ENCODE measurements at places on chromosomes 11 and 22.

- peak; percentile 78 for DNase-seq
Measured at GRCh38 chr11:2929950-2930703, 907 bp upstream of the PHLDA2 start.

DNA sequence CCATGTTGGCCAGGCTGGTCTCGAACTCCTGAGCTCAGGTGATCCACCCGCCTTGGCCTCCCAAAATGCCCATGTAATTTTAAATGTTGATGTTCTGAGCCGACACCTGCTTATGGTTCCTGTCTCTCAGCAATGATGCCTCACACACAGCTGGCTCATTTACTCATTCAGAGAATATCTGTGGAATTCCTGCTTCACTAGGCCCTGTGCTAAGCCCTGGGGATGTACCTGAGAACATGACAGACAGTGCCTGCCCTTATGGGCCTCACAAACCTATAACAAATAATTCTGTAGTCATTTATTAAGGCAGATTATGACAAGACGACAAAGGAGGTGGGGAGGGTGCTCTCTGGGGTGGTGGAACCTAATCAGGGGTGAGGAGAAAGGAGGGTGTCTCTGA is 93.7 kb downstream of the PRR5L start:
- DNase-seq: peak; percentile 16

DNA sequence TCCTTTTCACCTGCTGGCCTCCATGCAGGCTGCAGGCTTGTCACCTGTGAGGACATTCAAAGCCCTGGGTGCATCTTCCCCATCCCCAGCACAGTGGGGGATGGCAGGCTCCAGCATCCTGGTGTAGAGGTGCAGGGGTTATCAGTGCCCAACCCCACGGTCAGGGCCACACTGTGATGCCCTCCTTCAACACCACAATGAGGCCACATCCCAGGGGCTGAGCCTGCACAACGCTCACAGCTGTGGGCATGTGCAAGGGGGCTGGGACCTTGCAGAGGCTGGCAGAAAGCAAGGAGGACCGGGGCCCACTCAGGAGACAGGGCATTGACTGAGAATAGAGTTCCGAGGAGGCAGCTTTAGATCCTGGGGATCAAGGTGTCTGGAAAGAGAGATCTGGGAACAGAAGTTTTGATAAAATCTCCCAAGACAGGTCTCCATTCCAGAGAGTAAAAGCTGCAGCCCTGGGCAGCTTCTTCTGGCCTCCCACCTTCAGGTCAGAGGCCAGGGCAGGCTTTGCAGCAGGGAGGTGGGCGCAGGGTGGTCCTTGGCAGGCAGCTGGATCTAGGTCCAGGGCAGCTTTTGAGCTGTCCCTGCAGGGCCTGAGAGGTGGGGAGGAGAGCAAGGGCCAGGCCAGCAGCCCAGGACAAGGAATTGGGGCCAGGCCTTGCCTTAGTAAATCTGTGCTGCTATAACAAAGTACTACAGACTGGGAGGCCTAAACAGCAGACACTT is 250.8 kb upstream of the B3GAT1 start:
- DNase-seq: no peak

DNA sequence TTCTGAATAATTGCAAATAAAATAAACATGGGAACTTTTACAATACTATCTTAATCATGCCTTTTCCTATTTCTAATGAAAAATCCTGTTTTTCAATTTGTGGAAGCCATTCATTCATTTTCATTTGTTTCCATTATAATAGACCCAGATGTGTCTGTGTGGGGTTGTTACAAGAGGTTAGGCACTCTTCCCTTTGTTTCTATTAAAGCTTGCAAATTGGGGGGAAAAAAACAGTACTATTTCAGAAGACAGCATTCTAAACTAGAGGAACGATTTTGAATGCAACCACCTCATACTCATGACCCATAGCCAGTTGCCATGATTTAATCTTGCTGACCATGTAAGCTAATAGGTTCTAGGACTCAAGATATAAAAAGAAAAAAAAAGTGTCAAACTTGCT is 175.5 kb downstream of the SOX6 start:
- DNase-seq: no peak

DNA sequence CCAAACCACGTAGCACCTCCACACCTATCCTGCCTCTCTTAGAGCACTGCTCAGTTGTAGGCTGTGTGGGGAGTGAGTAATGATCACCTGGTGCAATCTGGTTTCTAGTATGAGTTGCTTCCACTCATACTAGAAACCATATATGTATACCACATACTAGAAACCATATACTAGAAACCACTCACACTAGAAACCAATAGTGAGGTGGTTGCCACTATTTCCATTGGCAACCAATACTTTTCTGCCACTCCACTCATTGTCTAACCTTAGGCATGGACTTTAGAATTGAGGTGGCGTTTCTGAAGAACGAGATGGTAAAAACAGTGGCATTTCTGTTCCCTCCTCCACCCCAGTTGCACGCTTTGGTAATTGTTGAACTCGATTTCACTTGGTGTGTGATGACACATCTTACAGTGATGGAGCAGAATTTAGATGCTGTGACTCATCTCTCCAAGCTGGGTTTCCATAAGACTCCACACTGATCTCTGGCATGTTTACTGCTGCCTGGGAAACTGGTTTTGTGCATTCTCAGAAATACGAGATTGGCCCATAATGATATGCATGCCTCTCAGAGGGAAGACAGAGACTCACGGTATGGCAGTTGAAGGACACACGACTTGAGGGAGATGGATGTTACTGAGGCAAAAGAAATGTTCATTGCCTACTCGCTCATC is 82.9 kb downstream of the KIRREL3 start:
- DNase-seq: peak; percentile 100

- DNase-seq: no peak
Measured at GRCh38 chr11:44947114-44947513, 3.6 kb downstream of the TP53I11 start.

- no peak for DNase-seq
Measured at GRCh38 chr11:3052567-3052966, 4.7 kb downstream of the CARS1 start.

GRCh38 chr22:50341977-50342650 is 1.0 kb upstream of the PPP6R2 start:
- peak; percentile 86 for DNase-seq

GRCh38 chr22:26139310-26139709 is 30.0 kb upstream of the SEZ6L start:
- no peak for DNase-seq

- DNase-seq: no peak
Measured at GRCh38 chr22:47625013-47625385, 862.5 kb downstream of the TBC1D22A start.

DNA sequence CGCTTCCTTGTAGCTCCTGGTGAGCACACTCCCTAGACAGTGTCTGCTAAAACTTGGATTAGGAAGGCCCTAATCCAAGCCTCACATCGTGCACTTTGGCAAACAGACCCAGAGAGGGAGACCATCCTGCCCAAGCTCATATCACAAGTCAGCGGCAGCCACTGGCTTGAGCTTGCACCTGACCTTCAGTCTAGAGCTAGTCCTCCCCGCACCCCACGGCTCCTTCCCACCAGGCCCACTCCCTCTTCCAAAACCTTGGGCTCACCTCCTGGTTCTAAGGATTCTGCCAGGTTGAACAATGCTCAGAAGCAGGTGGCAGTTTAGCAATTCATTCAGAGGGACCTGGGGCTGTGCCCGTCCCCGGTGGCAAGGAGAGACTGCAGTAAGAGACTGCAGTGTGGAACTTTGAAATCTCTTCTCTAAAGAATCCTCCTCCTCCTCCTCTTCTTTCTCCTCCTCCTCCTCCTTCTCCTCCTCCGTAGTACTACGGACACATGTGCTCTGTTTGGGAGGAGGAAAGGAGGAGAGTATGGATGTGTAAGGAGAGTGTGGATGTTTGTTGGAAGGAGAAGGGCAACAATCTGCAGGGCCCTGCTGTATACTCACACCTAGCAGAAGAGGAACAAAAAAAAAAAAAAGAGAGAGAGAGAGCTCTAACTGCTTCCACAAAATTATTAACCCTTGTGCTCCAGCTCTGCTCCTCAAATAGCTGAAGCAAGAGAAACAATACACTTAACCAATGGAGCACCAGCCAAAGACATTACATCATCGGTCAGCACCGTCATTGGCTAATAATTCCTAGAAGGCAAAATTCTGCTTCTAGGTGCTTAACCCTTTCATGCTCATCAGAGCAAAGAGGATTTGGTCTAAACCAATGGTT is 6.0 kb downstream of the SYN3 start:
- no peak for DNase-seq

DNA sequence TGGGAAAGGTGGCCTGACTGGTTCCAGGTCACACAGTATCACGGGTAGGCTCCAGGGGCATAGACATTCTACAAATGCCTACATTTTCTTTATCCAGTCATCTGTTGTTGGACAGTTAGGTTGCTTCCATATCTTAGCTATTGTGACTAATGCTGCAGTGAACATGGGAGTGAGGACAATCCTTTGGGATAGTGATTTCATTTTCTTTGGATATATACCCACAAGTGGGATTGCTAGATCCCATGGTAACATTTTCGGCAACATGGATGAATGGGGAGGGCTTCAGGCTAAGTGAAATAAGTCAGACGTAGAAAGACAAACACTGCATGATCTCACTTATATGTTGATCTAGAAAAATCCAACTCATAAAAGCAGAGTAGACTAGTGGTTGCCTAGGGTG is 744.3 kb downstream of the NTM start:
- DNase-seq: no peak

DNA sequence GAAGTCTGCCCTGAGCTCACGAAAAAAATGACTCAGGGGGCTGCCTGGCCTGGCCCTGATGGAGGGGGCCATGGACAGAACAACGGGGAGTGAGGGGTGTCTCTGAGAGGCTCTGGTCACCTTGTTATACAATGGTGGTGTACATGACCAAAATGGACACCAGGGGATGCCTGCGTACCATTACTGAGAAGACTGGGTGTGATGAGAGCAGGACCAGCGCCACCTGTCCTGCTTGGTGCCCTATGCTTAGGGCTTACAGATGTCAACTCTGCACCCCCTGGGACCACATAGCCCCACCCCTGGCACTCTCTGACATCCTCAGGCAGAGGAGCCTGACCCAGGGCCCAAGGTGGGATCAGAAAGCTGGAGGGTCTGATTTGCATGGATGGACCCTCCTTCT is 104.8 kb downstream of the ZNF280B start:
- DNase-seq: no peak

DNA sequence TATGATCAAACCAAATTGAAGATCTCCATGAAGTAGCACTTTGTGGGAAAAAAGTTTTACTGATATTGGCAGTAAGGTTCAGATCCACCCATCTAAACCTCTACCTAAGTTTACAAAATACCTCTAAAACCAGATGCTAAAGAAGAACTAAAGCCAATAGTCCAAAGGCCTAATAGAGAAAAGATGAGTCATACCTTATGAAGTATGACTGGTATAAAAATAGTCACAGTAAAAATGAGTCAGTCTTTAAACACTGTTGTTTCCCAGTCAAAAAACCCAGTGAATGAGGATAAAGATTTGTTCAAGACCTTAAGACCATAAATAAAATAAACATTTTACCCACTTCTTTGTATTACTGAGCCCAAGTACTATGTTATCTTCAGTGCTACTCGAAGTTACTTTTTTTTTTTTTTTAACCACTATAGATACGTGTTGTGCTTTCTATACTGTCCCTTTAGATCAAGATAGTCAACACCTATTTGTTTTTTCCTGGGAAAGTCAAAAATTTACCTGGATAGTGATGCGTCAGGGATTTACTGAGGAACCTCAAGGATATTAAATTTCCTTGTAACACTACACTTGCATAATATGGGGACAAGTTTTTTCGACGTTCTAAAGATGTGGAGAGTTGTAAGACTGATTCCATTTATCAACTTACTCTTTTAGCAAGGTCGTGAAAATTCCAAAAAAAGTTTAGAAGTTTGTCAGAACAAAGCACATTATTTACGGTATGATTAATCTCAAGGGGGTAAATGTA is 87.3 kb downstream of the CCDC73 start:
- DNase-seq: peak; percentile 88

DNA sequence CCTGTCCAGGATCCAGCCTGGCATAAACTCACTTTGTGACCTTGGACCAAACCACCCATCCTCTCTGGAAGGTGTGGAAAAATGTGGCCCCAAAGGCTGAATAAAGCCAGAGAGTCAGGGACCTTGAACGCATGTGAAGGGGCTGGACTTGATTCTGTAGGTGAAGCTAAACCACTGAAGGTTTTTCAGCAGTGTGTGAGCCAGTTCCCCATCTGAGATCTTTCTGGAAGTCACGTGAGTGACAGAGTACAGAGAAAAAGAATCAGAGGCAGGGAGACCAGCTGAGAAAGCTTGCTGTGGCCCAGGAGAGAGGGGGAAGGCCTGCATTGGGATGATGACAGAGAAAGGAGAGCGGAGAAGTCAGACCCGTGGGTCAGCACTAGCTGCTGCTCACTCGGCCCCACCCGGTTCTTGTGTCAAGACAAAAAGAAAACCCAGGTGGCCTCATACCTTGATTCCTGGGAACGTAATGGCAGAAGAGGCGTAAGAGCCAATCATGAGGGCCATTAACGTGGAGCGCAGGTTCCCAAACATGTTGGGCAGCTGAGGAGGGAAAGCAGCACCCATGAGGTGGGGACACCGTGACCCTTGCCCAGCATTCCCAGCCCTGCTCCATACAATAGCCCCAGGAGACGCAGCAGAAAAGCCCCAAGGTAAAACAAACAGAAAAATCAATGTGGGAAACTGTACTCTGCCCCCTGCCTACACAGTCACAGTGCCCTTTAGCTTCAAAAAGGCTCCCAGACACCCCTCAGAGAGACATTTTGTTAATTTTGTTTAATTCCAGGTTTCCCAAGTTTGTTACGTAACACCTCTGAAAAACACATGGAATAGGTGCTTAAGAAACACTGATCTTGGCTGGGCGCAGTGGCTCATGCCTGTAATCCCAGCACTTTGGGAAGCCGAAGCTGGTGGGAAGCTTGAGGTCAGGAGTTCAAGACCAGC is 17.9 kb downstream of the SLC43A1 start:
- no peak for DNase-seq

GRCh38 chr11:35398881-35399280 is 20.5 kb downstream of the SLC1A2 start:
- DNase-seq: peak; percentile 60

DNA sequence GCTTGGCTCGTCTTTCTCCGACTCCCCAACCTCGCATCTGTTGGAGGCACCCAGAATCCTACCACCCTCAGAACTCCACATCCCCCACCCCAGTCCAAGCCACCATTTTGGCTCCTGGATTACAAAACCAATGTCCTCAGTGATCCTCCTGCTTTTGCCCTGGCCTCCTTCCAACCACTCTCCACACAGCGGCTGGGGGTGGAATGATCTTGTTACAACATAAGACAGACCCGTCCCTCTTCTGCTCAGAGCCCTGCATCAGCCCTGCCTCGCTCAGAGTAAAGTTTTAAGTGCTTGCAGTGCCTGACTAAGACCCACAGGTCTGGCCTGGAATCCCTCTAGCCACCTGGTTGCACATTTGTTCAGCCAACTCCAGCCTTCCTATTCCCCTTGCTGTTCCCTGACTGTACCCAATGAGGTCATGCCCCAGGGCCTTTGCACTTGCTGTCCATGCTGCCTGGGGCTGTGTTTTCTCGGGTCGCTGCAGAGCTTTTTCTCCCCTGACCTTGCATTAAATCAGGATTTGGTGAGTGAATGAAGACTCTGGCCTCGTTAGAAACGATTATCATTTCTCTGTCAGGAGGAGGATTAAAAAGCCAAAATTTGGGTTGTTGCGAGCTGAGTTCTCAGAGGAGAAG is 67.3 kb downstream of the IGF2 start:
- DNase-seq: no peak

GRCh38 chr22:28279888-28280287 is 360.8 kb upstream of the PITPNB start:
- peak; percentile 64 for DNase-seq

GRCh38 chr22:16915701-16916100 is 90.5 kb upstream of the XKR3 start:
- no peak for DNase-seq
